NCI-H1694 treated with DMSO at 0.1 percent for 48 hours (cell line): ENCODE measurements at places on chromosomes 2 and 18.

DNA sequence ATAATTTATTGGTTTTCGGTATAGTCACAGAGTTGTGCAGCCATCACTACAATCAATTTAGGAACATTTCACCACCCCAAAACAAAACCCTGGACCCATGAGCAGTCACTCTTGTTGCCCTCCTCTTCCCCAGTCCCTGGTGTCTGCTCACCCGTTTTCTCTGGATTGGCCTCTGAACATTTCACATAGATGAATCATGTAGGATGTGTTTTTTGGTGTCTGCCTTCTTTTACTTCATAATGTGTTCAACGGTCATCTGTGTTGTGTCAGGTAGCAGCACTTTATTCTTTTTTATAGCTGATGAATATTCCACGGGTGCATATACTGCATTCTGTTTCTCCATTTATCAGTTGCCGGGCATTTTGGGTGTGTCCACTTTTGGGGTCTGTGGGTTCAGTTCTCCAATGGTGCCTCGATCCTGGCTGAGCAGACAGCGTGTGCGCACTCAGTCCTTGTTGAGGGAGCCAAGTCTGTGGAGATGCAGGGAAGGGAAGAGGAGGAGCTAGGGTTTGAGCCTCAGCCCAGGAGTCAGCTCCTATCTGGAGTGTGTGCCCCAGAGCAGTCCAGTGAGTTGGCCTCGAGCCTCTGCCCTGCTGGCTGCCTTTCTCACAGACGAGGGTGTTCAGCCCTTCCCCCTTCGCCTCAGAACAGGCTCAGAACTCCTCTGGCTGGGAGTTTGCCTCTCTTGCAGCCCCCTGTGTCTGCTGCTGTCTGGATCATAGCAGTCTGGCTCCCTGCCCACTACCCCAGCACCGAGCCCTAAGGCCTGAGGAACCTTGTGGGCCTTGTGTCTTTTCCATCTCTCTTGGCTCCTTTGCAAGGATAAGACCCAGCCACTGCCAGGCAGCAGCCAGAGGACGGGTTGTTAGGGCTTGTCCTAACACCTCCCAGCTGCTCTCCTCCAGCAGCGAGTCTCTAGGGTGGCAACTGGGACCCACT, 18.0 kb downstream of the C2orf74 start:
- no peak for DNase-seq

DNA sequence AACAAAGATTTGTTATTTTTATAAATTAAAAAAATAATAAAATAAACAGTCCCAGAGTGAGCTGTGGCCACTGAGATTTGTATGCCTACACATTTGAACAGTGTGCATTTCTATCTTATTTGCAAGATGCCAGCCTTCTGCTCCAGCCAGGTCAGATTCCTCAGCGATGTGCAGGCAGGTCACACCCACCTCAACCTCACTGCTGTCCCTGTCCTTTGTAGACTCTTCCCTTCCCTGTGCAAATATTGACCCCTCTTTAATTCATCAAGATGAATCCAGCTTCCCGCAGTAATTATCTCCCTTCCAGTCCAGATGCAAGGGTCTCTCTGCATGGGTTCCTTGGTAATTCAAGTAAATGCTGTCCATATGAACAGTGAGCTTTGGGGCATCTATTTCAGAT, 256.2 kb downstream of the PIEZO2 start:
- DNase-seq, result no peak

- DNase-seq, result no peak
These were observed 151.2 kb downstream of the SRBD1 start for GRCh38 chr2:45459860-45460259.

DNA sequence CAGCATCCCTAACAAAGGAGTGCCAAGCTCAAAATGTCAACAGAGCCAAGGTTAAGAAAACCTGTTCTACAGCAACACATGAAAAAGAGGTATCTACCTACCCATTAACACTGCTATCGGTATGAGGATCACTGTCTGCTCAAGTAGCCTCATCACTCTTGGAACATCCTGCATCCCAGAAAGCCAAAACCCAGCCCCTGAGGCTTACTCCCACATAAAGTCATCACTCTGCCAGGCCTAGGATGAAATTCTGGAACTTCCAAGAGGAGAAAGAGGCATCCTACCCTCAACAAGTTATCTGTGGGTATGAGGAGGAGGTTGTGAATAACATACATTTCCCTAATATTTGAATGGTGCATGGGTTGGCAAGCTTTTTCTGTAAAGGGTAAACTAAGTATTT, 25.5 kb downstream of the CDH2 start:
- DNase-seq, result no peak

- DNase-seq, result no peak
These were observed 55.0 kb downstream of the PKP4 start for GRCh38 chr2:158511706-158512105.

DNA sequence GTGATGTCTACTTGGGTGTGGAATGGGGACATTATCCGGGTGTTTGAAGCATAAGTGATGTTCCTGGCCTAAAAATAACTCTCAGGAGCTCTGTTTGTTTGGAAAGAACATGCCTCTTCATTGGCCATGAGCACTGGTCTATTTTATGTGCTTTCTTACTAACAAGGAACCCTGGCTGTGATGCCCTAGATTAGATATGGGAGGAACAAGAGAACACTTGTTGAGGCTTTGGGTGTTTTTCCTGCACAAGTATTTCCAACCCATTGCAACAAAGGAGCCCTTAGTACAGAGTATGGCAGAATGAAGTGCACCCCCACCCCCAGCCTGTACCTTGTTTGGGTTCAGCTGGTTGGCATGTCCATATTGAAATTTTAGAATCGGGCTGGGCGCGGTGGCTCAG, 95.9 kb downstream of the SLC4A3 start:
- DNase-seq, result no peak

DNA sequence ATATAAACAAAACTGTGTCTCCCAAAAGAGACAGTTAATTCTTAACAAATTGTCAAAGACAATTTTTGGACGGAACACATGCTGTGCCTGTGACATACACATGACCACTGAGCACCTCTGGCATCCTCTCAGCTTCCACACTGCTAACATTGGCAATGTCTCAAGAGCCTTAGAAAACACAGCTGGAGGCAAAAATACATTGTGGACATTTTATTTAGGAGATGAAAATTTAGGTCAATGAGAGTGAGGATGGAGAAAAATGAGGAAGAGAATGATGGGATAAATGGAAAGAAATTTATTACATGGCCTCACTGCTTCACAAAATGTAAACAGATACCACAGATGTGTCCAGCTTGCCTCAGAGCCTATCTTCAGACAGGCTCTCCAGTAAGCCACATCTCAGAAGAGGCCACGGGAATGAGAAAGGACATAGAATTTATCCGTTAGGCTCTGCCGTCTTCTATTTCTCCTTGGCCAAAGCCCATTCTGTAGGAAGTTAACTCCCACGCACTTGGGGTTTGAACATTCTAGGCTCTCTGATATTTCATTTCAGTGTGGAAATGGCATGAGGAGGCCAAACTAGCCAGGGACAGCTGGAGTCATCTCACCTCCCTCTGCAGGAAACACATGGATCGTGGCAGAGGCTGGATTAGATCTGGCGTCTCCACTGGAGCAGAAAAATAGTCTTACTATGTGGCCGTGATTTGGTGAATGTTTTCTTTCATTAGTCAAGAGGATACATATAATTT, 519.4 kb upstream of the DSEL start:
- no peak for DNase-seq

DNA sequence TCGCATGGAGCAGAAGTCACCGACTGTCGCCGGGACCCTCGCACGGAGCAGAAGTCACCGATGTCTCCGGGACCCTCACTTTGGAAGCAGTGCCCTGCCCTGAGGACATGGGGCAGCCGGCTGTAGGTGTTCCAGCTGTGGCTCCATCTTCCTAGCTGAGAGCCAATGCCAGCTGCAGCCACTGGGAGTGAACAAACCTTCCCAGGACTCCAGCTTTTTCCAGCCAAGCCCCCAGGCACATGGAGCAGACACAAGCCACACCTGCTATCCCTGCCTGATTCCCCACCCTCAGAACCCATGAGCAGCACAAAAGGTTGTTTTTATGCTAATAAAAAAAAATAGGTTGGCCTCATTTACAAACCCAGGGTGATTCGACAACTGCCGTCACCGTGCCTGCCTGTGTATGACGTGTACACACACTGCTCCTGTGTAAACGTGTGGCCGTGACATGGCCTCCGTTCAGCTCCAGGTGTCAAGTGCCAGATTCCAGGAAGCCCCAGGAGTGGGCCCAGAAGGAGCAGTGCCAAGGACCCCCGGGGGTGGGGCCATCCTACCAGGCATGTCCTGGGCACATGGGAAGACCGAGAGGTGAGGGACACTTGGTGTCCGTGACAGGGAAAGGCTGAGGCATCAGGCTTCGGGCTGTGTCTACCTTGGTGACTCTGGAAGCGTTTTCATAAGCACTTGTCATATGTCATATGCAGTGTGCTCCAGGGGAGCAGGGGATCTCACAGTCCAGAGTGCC, 91.5 kb downstream of the EIPR1 start:
- no peak for DNase-seq

DNA sequence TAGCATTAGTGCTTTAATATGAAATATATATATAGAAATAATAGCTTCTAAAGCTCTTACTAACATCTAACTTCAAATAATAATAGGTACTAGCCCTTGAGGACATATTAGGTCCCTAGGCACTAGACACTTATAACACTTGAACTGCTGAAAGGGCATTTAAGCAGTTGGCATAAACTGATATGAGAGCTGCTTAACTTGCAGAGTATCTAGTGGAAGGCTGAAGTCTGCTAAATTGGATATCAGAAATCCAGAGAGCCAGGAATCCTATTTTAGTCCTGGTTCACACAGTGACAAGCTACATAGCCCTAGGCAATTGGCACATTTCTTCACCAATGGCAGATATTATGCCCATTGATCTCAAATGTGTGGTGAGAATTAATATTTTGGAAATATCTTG, 326.9 kb upstream of the UBE2E3 start:
- DNase-seq, result no peak

DNA sequence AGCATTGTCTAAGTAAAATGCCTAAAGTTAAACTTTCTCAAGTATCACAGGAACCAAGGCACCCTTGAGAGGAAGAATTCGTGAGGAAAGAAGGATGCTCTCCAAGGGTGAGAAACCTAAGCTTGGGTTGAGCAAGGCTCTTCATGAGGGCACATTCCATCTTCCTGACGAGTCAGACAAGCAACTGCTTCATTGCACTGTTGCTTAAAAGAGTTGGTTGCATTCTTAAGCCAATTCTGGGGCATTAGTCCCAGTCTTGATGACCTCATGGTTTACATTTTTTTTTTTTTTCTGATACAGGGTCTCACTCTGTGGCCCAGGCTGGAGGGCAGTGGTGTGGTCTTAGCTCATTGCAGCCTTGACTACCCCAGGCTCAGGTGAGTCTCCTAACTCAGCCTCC, 237.5 kb downstream of the ACTR3 start:
- DNase-seq, result no peak

- DNase-seq, result no peak
These were observed 29.7 kb upstream of the CCDC178 start for GRCh38 chr18:33470216-33470615.

DNA sequence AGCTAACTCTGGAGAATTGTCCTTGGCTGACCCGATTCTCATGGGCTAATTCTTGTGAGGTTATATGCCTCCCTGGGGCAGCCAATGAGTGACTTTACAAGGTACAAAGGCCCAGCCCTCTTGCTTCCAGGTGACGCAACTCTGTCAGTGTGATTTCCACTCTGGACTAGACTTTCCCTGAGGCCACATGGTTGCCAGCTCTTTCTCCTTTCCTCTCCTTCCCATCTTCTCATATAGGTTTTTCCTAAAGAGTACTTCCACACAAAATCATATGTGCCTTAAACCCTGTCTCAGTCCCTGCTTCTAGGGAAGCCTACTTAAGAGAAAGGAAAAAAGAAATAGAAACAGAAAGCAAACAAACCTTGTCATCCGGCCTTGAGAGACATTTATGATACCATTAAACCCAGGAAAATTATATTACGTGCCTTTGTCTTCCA, 226.2 kb upstream of the ZSWIM2 start:
- no peak for DNase-seq

- no peak for DNase-seq
These were observed 69.6 kb downstream of the COL5A2 start for GRCh38 chr2:189109921-189110397.

DNA sequence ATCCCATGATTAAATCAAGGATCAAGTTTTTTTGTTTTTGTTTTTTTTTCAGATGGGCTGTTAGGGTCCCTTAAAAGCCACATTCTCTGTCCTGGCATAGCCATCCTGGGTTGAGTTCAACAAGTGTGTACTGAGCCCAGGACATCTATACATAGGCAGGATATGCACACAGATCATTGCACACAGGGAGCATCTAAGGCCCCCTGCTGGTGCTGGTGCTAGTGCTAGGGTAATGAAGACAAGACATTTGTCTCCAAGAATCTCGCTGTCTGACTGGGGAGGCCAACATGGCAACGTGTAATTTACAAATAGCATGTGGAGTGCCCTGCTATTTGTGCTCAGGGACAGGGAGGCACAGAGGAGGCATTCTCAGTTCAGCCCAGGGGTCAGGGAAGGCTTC, 124.5 kb downstream of the VAPA start:
- DNase-seq, result no peak

DNA sequence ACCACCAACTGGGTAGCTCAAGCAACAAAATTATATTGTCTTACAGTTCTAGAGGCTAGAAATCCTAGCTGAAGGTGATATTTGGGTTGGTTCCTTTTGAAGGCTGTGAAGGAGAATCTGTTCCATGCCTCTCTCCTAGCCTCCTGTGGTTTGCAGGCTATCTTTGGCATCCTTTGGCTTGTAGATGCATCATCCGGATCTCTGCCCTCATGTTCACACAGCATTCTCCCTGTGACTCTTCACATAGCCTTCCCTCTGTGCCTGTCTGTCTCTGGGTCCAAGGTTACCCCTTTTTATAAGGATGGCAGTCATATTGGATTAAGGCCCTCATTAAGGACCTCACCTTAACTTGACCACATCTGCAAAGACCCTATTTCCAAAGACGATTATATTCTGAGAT, 78.6 kb upstream of the MAP3K20 start:
- no peak for DNase-seq

- no peak for DNase-seq
These were observed 60.4 kb upstream of the COPS8 start for GRCh38 chr2:237025090-237025865.

DNA sequence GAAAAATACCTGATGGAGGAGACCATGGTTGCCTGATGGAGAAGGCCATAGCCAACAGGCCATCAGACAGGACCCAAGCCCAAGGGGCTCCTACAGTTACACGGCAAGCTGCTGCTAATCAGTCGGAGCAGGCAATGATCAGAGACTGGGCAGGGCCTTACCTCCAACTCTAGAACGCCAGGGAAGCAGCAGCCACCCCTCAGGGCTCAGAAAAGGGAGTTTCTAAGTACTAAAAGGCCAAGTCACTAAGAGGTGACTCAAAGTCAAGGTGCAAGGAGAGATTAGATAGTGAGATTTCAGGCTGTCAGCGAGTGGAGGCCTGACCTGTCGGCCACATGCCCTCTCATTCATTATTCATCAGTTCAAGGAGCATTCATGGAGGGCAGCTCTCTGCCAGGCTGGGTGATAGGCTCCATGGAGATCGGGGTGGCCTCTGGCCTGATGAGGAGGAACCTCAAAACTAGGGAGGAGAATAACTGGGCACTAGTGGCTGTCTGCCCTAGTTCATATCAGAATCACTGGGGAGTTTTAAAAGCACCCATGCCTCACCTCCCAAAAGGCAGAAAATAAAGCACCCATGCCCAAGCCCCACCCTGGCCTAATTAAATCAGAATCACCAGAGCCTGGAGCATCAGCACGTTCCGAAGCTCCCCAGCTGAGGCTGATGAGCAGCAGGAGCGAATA, 3.6 kb downstream of the VIL1 start:
- DNase-seq, result no peak

GRCh38 chr2:64251497-64252250, 107.5 kb upstream of the PELI1 start:
- no peak for DNase-seq
